ENCODE measurements at places on chromosomes 7 and 10.
A peak's percentile ranks its signal among the peaks of the same experiment; 100 is the strongest.

DNA sequence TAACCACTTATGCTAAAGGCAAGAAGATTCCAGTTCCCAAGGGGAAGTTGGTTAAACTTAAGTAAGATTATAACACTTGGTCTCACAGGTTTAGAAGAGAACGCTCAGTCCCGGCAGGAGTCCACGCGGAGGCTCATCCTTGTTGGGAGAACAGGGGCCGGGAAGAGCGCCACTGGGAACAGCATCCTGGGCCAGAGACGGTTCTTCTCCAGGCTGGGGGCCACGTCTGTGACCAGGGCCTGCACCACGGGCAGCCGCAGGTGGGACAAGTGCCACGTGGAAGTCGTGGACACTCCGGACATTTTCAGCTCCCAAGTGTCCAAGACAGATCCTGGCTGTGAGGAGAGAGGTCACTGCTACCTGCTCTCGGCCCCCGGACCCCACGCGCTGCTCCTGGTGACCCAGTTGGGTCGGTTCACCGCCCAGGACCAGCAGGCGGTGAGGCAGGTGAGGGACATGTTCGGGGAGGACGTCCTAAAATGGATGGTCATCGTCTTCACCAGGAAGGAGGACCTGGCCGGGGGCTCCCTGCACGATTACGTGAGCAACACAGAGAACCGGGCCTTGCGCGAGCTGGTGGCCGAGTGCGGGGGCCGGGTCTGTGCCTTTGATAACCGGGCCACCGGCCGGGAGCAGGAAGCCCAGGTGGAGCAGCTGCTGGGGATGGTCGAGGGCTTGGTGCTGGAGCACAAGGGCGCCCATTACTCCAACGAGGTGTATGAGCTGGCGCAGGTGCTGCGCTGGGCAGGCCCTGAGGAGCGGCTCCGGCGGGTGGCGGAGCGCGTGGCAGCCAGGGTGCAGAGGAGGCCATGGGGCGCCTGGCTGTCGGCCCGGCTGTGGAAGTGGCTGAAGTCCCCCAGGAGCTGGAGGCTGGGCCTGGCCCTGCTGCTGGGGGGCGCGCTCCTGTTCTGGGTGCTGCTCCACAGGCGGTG is 3.8 kb downstream of the GIMAP1 start:
- DNase-seq = no peak

DNA sequence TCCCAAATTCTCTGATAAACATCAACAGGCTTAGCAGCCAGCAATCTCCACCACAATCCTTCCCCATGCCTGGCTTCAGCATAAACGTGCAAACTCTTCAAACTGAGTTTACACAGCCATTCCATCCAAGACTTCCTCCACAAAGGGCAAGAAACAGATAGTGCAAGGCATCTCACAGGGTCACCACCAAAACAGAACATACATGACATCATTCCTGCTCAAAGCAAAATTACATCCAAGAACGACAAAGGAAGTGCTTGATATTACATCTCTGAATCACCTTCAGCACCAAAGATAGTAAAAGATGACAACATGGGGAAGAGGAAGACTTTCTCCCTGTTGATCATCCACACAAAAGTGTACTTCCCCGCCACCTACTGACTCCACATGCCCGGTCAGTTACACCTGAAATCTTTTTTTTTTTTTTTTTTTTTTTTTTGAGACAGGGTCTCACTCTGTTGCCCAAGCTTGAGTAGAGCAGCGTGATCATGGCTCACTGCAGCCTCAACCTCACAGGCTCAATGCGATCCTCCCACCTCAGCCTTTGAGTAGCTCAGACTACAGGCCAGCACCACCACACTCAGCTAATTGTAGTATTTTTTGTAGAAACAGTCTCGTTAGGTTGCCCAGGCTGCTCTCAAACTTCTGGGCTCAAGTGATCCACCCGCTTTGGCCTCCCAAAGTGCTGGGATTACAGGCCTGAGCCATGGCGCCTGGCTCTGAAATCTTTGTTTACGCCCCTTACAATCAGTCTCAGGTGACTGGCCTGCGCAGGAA is 127.5 kb downstream of the PARD3 start:
- DNase-seq = no peak

- DNase-seq = no peak
Measured at GRCh38 chr7:66333443-66333842, 128.3 kb downstream of the TPST1 start.

- DNase-seq = no peak
Measured at GRCh38 chr10:8616166-8616565, 561.7 kb downstream of the GATA3 start.

GRCh38 chr10:28186461-28186860 is 116.4 kb downstream of the MPP7 start:
- no peak for DNase-seq

DNA sequence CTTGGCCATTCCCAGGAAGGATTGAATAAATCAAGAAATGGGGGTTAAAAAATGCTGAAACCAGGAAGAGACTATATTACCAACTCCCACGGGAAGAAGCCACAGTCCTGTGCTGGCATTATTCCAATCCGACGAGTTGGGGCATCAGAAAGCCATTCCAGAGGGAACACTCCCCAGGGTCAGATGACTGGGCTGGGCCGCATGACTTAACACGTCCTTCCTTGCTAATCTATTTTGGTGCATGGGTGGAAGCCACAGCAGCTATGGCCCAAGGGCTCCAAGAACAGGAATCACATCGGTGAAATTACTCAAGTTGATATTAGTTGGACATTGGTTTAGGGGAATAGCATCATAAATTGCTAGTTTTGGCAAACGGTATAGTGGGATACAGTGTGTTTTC is 592.9 kb upstream of the NRP1 start:
- no peak for DNase-seq

- no peak for DNase-seq
Measured at GRCh38 chr10:57919864-57920263, 347.8 kb downstream of the IPMK start.

DNA sequence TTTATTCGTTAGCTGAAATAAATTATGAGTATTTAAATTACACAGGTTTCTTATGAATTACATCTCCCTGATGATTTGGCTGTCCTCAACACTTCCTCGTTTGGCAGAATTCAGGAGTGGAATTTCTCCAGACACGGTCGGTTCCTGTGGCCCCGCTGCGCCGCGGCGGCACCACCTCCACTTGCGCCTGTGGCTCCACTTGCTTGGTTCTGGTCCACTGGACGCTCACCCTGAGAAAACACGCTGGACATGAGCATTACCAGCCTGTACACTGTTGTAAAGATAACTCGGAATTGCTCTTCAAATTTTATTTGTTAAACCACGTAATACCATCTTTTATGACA is 85.3 kb downstream of the ZNF33B start:
- no peak for DNase-seq

- DNase-seq = no peak
Measured at GRCh38 chr10:110494532-110494931, 3.2 kb upstream of the DUSP5 start.

- DNase-seq = no peak
Measured at GRCh38 chr7:108613147-108613948, 43.7 kb downstream of the DNAJB9 start.

DNA sequence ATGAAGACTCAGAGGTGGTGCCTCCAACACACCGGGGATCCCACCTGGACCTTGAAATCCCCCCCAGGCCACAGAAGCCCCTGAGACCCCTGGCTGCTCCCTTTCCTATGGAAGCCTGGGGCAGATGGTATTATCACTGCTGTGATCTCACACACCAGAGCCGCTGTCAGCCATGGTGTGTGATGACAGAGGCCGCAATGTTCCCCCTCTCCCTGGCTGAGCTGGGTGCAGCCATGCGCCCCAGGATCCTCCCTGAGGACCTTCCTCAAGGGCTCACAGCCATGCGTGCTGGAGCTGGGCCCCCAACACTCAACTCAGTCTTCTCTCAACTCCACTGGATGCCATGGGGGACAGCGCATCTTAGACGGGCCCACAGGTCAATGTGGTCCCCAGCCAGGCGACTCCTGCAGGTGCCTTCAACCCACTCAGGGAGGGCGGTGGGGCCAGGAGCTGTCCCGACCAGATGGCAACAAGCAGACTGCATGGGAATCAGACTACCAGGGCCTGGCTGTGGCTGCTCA is 44.9 kb downstream of the VIPR2 start:
- no peak for DNase-seq

- DNase-seq = no peak
Measured at GRCh38 chr10:13354783-13355182, 6.7 kb upstream of the SEPHS1 start.

- no peak for DNase-seq
Measured at GRCh38 chr7:101779267-101779666, 38.2 kb upstream of the CUX1 start.

DNA sequence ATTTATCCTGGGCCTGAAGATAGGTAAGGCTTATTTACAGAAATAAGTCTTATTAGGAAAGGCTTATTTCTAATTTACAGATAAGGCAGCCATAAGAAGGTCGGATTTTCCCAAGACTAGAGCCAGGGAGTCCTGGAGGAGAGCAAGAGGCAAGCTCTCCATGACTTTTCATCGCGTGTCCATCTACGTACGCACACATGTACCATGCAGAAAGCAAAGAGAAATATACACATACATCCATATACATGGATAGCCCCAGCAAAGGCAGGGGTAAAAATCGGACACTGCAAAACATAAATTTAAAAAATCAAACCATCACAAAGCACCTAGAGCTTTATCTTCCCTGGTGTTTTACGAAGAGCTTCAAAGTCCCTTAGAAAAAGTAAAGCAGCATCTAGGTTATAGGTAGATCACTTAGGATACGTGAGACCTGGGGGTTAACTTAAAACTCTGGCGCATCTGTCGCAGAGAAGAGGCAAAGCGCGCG is 25.8 kb upstream of the ZRANB1 start:
- DNase-seq = peak; percentile 1

- DNase-seq = no peak
Measured at GRCh38 chr7:159263430-159263829, 118.8 kb upstream of the VIPR2 start.

DNA sequence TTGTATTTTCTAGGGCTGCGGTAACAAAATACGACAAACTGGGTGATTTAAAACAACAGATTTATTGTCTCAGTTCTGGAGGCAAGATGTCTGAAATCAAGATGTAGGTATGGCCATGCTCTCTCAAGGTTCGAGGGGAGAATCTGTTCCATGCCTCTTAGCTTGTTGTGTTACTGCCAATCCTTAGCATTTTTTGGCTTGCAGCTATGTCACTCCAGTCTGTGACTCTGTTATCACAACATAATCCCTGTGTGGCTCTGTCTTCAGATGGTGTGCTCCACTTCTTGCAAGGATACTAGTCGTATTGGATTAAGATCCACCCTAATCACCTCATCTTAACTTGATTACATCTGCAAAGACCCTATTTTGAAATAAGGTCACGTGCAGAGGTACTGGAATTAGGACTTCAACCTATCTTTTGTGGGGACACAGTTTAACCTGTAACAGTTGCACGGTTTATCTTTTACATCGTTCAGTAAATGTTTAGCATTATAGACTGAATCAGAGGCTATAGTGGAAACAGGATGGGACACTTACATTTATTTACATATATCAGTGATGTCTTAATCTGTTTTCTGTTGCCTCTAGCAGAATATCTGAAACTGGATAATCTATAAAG is 3.1 kb downstream of the C1GALT1 start:
- no peak for DNase-seq

- DNase-seq = no peak
Measured at GRCh38 chr7:45028138-45028919, 28.3 kb downstream of the CCM2 start.

- DNase-seq = no peak
Measured at GRCh38 chr10:91349381-91349780, 60.8 kb upstream of the HECTD2 start.

DNA sequence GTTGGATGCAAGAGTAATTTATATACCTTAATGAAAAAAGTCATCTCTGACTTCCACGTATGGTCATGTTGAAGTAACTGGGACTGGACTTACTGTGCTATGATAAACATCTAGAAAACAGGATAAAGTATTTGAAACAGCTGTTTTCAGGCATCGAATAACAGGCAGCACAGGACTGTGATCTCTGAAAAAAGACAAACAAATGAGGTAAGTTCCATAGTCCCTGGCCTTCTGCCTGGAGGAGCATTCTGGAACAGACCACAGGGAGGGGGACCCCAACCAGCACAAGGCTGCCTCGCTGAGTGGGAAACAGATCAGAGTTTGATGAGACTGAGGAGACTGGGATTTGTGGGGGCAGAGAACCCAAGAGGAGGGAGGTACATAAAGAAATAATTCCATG is 89.1 kb upstream of the HABP2 start:
- DNase-seq = no peak

- no peak for DNase-seq
Measured at GRCh38 chr10:60817398-60817805, 39.1 kb downstream of the CDK1 start.

DNA sequence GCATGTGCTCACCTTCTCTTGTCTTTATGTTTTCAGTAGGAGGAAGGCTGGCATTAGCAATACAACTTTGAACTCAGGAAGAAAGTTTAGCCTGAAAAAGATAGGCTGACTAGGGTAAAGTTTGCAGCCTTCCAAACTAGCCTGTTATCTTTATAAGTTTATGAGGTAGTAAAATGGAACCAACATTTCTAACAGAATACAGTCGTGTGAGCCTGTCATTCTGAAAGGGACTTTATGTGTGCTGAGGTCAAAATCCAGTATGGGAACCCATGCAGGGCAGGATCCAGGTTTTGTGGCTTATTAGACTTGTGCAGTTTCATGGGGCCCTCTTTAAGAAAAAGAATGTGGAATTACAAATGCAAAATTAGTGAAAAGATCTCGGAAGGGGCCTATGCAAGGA is 201.0 kb upstream of the PRPS1L1 start:
- no peak for DNase-seq

- no peak for DNase-seq
Measured at GRCh38 chr10:93495654-93496321, 624 bp upstream of the CEP55 start.

DNA sequence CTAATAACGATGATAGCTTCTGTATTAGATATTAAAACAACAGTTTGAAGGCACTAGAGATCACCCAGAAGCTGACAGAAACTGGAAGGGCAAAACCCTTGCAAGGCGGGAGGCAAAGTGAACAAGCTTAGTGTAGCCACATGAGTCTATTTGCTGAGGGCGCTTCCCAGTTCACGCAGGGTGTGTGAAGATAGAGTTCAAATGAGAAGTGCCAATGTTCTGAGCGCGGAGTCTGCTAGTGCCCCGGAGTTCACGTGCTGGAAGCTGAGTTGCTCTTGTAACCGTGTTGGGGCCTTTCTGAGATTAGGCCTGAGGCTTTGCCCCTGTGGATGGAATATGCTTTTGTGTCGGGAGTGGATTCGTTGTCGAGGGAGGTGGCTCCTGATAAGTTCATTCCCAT is 16.6 kb upstream of the GTPBP4 start:
- no peak for DNase-seq
